NCI-H774 (cell line): ENCODE measurements at places on chromosomes 2 and 18.

DNA sequence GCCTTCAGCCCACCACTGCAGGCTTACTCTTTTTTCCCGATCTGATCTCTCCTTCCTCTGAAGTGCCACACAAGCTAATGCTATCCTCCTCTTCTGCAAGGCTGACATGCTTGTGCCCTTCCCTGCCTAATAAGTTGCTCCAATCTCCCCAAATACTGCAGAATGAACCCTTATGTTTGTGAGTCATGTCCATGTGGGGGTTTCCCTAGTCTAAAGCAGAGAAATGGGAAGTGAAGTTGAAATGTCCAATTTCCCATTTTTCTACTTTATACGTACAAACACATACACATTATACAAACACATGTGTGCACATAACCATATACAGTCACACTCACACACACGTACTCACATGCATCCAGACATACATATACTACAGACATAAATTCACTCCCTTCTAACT, 288.1 kb upstream of the CELF4 start:
- DNase-seq, result no peak

- no peak for DNase-seq
Observed at GRCh38 chr2:225070811-225071210, 28.5 kb upstream of the DOCK10 start.

DNA sequence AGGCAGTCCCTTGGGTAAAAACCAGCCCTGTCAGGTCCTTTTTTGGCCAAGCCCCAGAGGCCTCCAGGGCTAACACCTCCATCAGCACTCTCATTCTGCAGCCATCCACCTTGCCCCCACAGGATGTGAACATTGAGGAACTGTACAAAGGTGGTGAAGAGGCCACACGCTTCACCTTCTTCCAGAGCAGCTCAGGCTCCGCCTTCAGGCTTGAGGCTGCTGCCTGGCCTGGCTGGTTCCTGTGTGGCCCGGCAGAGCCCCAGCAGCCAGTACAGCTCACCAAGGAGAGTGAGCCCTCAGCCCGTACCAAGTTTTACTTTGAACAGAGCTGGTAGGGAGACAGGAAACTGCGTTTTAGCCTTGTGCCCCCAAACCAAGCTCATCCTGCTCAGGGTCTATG, 7.3 kb downstream of the IL1F10 start:
- no peak for DNase-seq

GRCh38 chr2:120660771-120661459, 74.8 kb upstream of the GLI2 start:
- no peak for DNase-seq

DNA sequence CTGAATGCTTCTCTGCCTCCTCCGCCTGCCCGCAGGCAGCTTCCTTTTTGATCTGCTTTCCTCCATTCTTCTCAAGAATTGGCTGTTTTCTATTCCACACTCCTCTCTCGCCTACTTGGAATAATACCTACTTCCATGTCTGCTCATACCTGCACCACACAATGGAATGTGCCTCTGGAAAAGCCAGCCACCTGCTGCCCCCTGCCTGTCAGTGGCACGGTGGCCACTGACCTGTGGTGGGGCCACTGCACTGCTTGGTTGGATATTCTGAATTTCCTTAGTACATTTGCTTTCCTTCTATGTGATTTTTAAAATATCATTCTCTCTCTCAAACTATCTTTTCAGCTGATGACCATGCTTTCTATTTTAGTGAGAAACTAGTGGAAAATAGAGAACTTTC, 406.9 kb downstream of the DCDC2C start:
- DNase-seq, result no peak

DNA sequence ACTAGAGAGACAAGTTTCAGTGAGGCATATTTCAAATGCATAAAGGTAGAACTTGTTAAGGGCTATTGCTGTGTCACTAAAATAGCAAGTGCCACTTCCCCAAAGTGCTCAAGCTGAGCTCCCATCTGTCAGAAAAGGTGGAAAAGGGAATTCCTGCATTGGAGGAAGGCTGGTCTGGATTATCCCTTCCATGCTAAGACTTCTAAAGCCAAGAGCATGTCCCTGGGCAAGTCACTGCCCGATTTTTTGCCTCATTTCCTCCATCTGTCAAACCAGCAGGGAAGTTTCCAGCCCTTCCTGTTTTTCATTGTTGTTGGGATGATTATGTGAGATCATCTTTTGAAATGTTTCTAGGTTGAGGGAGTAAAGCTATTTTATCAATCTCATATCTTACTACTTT, 175.5 kb downstream of the SETBP1 start:
- no peak for DNase-seq

- DNase-seq, result no peak
Observed at GRCh38 chr2:193539188-193539587, 1344.5 kb upstream of the TMEFF2 start.

DNA sequence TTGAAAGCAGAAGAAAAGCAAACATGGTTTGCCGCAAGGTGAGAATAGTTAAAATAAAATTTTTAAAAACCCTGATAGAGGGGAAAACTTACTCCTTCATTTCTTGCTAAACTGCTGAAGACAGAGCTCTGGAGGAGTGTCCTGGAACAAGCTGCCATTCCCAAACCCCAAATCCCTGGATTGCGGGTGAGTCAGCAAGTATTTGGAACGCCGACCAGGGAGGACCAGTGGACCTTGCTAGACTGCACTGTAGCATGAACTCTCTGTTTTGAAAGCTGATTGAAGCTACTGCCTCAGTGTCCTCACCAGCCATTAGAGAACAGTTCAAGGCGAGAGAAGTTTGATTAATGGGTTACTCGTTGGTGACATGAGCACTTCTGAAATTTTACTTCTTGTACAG, 99.4 kb upstream of the RASGRP3 start:
- DNase-seq, result no peak

- DNase-seq, result no peak
Observed at GRCh38 chr2:102185347-102185746, 1.5 kb upstream of the IL1RL2 start.

DNA sequence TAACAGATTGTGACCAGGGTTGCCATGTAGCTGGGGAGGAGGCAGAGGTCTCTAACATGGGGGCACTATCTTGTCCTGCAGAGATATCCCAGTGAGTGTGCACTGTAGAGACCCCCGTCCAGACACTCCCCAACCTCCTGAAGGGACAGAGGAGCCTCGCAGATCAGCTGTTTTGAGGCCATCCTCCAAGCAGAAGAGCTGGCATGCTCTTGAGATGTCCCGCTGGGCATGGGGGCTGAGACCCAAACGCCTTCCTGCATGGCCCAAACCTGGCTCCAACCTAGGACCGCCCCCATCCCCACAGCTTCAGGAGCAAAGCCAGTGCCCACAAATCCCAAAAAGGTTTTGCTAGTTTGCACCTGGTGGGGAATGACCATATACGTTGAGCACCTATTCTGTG, 2.7 kb upstream of the SLC66A3 start:
- no peak for DNase-seq

DNA sequence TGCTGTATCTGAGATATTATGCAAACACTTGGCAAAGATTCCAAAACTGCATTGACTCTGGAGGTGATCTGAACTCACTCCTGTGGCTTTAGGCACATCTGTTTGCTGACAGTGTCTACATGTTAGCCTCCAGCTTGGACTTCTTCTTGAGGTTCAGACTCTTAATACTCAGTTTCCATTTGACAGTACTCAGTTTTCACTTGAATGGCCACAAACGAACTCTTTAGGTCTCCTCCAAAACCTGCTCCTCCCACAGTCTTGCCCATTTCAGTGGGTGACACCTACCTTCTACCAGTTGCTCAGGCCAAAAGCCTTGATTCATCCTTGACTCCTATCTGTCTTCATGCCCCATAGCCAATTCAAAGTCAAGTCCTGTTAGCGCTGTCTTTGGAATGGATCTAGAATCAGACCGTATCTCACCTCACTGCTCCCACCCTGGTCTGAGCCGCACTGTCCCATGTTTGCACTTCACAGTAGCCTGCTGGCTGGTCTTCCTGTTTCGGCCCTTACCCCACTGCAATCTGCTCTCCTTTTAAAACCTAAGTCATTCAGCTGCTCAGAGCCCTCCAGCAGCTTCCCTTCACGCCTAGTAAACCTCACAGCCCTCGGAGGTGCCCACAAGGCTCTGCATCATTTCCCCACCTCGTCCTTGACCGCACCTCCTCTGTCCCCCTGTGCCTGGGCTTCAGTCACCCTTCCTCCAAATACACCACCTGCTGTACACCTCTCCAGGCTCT, 10.5 kb downstream of the ATG16L1 start:
- DNase-seq, result no peak

GRCh38 chr2:209499069-209499468, 75.2 kb downstream of the MAP2 start:
- DNase-seq, result no peak

- no peak for DNase-seq
Observed at GRCh38 chr2:241841181-241842066, 17.3 kb downstream of the PDCD1 start.

DNA sequence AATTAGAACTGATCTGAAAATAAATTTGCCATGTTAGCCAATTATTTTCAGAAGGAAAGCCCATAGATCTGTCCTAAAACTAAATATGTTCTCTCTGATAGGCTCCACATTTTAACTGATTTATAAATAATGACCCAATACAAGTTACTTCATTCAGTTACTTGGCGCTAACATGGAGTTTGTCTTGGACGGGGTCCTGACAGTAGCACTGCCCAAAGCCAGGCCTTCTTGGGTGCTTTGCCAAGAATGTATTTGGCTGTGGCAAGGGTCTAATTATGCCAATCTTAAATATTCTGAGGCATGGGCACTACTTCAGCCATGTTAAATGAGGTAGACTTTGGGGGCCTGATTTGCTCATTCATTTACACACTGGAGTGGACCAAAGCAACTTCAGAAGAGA, 135.0 kb upstream of the PKDCC start:
- no peak for DNase-seq
